Stimulated activated CD4-positive, alpha-beta T cell treated with anti-CD3 and anti-CD28 coated beads, Interleukin-1b, Interleukin-23, amount 100 ng/mL, for 1 hour (primary cell): ENCODE measurements at places on chromosomes 12 and 14.

- no peak for DNase-seq
These were observed 129.4 kb upstream of the DNM1L start for GRCh38 chr12:32549675-32550079.

GRCh38 chr14:58071341-58071740 lies 80.7 kb downstream of the ARMH4 start:
- DNase-seq = no peak

DNA sequence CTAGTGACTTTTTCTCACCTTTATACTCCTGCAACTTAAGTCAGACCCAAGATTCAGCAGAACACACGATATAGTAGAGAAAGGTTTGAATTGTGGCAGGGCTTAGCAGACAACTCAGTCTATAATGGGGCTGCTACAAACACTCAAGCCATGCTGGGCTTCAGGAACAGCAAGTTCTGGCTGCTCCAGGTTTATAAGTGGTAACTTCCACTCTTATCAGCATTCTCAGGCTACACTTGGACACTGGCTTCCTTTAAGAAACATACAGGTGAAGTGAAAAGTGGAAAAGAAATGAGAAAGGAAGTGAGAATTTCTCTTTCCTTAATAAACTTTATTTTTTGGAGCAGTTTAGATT lies 21.7 kb downstream of the PLEKHD1 start:
- DNase-seq = no peak

- no peak for DNase-seq
These were observed 3.1 kb downstream of the BCAT1 start for GRCh38 chr12:24945845-24946244.

DNA sequence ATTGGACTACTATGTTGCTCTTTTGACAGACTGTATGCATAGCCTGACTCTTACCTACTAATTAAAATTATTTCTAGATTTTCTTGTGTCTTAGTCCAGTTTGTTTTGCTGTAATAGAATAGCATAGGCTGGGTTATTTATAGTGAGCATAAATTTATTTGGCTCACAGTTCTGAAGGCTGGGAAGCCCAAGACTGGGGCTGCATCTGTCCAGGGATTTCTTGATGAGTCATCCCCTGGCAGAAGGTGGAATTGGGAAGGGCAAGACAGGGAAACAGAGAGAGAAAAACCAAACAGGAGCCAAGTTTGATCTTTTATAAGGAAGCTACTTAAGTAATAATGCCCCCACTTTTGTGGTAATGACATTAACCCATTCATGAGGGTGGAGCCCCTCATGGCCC lies 759.2 kb upstream of the LRFN5 start:
- DNase-seq = no peak

- no peak for DNase-seq
These were observed 834.9 kb downstream of the SLC6A15 start for GRCh38 chr12:84077679-84078078.

DNA sequence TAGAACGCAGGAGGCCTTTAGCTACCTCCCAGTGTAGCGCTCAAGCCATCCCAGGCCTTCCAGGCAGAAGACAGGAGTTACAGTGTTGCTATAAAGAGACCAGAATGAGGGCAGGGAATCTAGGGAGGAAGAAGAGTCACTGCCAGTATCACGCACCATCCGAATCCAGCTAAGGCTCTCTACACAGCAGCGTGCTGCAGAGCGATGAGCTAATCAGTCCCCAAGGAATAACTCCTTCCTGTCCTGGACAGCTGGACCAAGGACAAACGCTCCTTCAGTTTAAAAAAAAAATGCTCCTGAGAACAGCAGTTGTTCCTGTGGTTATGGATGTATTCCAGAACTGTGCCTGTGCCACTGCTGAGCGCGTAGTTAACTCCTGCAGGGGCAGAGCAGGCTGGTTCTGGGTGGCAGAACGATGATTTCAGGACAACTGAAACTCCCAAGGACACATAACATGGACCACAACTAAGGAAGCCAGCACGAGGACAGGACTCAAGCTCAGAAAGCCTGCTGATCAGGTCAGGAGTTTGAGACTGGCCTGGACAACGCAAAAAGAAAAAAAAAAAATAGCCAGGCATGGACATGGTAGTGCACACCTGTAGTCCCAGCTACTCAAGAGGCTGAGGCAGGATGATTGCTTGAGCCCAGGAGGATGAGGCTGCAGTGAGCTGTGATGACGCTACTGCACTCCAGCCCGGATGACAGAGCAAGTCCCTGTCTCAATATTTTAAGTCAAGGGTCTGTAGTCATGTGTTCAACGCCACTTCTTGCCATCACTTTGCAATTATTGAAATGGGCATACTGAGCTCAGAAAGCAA lies 2.6 kb downstream of the IFFO1 start:
- DNase-seq = no peak

DNA sequence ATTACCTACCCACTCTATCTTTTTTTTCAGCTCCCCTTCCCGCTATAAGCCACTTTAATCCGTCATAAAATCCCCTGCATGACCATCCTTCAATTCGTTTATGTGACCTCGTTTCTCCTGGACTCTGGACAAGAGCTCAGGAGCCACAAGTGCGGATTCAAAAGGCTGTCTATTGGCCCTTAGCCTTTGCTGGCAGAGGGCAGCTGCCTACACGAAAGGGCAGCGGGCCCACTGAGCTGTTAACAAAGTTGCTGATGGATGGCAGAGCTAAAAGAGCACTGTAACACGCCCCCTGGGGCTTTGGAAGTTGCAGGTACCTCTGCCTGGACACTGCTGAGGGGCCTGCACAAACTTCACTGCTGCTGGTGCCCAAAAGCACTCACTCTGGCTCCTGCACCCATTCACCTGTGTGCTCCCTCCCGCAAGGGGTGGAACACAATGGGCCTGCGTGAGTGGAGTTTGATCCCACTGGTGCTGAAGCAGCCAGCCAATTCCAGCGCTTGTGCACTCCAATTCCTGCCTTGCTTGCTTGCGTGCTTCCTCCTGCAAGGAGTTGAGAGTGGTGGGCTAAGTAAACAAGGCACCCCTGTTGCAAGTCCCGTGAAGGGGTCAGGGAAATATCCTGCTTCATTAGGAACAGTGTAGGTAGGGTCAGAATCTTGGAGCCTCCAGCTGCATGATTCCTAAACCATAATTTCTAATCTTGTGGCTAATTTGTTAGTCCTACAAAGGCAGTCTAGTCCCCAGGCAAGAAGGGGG lies 10.6 kb upstream of the DRAM1 start:
- no peak for DNase-seq

- no peak for DNase-seq
These were observed 32.6 kb upstream of the ARHGAP5 start for GRCh38 chr14:32044454-32044853.

- DNase-seq = no peak
These were observed 2.3 kb downstream of the TAS2R46 start for GRCh38 chr12:11059784-11060183.

GRCh38 chr12:87425942-87426554 lies 603.2 kb downstream of the C12orf50 start:
- no peak for DNase-seq

GRCh38 chr12:106883426-106883825 lies 72.3 kb upstream of the TMEM263 start:
- no peak for DNase-seq

DNA sequence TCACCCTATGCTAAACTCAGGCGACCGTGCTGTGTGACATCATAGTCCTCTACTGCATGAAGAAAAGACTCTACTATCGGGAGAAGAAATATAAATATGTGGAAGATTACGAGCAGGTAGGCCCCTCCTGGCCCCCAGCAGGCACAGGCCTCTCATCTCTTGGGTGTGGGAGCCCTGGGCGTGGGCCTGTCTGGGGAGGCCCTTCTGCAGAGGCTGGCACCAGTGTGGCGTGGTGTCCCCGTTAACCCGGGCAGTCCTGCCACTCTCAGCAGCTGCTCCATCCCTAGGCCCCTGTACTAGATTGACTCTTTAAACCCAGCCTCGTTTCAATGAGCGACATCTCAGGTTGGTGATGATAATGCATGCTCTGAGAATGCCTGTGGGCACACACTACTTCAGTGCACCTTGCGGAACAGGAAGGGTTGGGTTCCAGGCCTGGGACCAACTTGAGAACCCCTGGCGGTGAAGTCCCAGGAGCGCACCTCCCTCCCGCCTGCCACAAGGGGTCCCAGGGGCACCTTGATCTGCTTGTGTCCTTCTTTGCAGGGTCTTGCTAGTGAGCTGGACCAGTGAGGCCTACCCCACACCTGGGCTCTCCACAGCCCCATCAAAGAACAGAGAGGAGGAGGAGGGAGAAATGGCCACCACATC lies 23.2 kb downstream of the P2RX4 start:
- DNase-seq = no peak

- no peak for DNase-seq
These were observed 10.1 kb downstream of the GMFB start for GRCh38 chr14:54478636-54479215.

DNA sequence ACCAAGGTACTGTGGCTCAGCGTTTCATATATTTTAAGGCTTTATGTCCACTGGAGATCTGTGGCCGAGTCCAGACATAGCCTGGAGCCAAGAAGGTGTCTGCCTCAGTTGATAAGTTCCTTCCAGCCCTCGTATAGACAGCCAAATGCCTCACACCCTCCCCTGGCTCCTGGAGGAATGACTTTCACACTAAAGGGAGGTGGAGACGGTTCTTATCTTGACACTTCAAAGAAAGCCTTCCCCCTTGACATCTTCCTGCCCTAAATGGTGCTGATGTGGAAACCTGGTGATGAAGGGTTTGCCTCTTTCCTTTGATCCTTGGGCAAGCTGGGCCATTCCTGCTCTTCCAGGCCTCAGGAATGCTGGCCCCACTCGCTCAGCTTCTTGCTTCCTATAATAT lies 474.8 kb upstream of the TBX3 start:
- DNase-seq = no peak

DNA sequence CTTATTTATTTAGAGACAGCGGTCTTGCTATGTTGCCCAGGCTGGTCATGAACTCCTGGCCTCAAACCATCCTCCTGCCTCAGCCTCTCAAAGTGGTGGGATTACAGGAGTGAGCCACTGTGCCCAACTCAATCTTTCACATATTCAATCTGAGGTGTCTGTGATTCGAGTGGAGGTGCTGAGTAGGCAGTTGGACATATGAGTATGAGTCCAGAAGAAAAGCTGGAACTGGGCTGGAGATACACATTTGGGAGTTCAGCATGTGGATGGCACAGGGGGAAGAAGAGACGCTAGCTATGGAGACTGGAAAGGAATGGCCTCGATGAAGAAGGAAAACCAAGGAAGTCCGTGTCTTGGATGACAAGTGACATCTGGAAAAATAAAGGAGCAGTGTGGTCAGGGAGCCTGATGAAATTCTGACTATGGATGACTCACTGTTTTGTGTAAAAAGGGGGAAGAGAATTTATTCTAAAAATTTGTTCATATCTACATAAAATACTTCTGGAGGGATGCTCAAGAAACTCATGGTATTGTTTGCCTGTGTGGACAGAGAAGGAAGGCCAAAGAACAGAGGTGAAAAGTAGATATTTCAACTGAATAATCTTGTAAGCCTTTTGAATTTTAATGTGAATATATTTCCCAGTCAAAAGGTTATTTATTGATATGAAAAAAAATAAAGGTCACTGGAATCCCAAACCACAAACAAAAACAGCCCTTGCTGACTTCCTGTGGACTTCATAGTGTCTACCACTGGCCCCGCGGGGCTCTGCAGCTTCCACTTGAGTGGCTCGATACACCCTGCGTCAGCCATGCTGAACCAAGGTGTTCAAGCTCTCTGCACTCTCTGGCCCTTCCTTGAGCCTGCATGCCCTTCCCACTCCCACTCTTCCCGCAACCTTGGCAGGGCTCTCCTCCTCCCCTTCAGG lies 8.9 kb upstream of the LTA4H start:
- no peak for DNase-seq

GRCh38 chr12:56571121-56571520 lies 49.5 kb downstream of the RBMS2 start:
- no peak for DNase-seq

DNA sequence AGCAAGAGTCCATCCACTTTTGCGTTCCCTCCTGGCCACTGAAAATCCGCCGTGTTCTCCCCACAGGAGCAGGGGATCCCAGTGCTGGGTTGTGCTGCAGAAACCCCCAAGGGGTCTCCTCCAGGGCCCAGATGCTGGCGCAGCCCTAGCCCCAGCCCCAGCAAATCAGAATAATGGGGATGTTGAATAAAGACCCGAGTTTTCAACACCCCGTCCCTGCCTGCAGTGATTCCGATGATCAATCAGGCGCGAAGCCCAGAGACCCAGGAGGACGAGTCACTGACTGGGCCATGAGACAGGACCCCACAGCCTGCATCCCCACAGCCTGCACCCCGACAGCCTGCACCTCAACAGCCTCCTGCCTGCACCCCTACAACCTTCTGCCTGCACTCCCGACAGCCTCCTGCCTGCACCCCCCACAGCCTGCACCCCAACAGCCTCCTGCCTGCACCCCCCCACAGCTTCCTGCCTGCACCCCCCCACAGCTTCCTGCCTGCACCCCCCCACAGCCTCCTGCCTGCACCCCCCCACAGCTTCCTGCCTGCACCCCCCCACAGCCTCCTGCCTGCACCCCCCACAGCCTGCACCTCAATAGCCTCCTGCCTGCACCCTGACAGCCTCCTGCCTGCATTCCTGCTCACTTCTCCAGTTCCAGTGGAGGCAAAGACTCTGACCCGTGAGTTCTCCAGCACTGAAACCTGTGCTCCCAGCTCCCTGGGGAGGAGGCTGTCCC lies 37.2 kb downstream of the TNFAIP2 start:
- no peak for DNase-seq

DNA sequence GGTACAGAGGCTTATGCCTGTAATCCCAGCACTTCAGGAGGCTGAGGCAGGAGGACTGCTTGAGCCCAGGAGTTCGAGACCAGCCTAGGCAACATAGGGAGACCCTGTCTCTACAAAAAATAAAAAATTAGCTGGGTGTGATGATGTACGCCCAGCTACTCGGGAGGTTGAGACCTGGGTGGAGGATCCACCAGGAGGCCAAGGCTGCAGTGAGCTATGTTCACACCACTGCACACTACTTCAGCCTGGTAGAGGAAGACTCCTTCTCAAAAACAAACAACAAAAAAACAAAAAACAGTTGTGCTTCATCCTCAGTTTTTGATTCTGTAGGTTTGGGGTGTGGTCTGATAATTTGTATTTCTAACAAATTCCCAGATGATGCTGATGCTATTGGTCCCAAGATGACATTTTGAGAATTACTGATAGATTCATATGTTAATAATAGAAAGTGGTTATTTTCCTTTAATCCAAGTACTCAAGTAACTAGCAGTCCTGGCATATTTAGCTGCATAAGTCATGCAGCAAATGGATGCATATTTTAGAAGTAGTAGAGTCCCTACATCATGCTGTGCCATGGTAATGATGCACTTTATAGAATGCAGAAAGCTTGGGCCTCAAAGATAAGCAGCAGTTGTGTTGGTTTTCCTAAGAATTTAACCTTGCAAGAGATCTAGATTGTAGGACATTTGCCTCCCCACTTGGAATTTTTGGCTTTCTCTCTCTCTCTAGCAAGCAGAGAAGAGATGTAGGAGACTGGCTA lies 76.1 kb upstream of the PAWR start:
- no peak for DNase-seq

- no peak for DNase-seq
These were observed 70.0 kb downstream of the EPS8 start for GRCh38 chr12:15719230-15719629.
